ENCODE measurements at places on chromosomes 3 and 15.

GRCh38 chr3:130850044-130850797 lies 43.7 kb upstream of the ATP2C1 start:
- DNase-seq, result peak; percentile 52

DNA sequence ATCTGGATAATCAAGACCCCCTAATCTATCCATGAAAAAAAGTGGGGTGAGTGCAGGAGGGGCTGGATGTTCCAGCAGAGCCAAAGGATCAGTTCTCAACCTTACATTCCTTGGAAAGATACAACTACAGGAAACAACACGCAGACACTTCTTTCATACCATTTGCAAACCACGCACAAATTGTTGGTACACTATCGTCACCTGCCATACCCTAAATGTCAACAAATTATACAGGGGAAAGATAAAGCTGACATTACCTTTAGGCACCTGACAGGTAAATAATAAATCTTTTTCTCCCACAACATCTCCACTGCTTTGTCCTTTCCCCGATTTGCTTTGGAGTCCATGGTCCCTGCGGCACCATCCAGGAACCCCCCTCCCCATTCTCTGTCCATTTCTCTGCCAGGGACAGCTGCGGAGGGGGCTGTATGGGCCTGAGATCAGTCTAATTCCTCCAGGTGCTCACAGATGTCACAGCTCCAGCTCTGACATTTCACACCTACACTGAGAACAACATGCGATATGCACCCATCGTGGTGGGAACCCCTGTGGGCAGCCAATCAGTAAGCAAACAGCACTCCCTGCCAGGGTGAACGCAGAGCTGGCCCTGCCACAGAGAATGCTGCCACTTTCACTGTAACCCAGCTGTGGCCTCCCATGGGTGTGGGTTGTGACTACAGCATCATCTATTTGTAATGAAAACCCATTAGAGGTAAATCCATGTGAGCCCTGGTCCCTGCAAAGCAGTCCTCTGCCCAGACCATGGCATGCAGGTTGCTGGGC lies 37.7 kb upstream of the BCL2L10 start:
- DNase-seq, result no peak

- peak; percentile 88 for DNase-seq
Measured at GRCh38 chr15:92899948-92900730, at the start of gene CHD2. Gene CHD2, plus strand, starts transcription at chr15:92900324. Its CDS starts 914 bp downstream, at chr15:92901238.

DNA sequence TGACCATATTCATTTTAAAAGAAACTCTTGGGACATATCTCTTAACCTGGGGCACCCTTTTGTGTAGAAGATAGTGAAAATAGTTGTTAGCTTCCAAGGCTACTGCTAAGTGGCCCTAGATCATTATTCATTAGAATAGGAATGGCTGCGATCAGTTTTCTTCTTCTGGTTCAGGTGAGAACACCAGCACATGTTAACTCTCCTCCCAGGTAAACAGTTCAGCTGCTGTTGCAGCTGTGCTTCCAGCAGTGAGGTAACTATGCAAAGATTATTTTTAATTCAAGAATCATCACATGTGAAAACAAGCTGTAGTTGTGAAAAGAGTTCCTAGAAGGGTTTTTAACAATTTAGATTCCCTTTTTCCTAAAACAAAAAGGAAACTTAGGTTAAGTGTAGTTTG lies 43.3 kb downstream of the ZPLD1 start:
- no peak for DNase-seq

GRCh38 chr15:38705436-38706219 lies 141.0 kb upstream of the RASGRP1 start:
- no peak for DNase-seq

DNA sequence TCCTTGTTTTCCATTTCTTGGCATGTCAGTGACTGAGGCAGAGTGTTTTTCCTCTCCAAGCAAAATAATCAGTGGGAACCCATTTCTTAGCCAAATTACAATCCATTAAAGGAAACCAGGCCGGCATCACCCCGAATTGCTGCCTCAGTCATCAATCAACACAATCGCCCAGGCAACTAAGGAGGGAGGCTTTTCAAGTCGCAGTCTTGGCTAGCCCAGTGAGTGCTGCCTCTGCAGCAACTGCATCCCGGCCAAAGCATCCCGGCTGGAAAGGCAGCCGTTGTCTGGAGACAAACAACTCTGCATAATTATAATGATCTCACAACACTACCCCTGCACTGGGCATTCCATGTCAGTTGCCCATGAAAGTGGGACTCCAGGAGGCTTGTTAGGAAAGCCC lies 213.5 kb upstream of the PRICKLE2 start:
- no peak for DNase-seq

DNA sequence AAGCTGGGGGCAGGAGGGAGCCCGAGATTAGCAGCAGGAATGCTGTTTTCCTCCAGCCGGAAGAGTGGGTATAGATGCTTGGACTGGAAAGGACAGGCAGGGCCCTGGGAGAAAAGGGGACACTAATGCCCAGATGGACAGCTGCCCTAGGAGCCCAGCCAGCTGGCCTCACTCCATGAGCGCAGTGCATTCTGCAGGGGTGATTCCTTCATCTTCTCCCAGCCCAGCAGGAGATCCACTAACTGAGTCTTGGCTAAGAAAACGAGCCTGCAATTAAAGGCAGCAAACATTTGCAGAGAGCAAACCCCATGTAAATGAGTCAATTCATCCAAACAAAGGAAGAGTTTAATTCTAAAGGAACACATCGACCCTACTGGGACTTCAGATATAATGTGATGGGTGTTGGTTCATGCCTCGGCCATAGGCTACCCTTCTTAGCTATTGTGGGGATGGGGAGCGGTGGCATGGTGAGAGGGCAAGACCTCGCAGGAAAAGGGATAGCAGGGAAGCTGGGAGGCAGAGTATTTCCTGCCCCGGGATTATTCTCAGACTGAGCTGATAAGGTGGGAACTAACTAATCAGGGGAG lies 13.3 kb upstream of the MINAR1 start:
- no peak for DNase-seq

DNA sequence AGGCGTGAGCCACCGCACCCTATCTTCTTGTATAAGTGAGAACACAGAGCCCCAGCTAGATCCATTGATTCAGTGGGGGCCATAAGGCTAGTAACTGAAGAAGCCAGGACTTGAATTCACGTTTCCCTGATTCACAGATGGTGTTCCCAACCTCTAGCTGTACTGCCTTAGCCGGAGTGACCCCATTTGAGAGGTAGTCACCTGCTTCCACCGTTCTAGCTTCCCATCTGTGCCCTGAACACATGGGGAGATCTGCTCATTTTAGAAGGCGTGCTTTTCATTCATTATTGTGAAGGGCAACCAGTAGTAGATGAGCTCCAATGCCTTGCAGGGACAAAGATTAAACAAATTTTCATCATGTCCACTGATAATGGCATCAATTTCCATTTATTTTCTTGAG lies 365.7 kb upstream of the TPM1 start:
- DNase-seq, result no peak

DNA sequence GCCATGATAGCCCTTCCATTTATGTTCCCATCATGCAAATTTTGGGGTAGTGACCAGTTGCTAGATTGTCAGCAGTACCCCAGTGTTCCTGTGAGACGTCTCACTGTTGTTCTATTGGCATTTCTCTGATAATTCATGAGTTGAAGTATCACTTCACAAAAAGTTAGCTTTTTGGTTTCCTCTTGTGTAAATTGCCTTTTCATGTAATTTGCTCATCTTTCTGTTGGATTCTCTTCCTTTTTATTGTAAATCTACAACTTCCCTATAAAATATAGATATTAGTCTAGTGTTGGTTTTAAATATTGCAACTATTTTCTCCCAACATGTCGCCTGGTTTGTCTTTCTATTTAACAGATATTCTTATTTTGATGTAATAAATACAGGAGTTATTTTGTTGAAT lies 7.5 kb upstream of the A4GNT start:
- DNase-seq, result no peak

DNA sequence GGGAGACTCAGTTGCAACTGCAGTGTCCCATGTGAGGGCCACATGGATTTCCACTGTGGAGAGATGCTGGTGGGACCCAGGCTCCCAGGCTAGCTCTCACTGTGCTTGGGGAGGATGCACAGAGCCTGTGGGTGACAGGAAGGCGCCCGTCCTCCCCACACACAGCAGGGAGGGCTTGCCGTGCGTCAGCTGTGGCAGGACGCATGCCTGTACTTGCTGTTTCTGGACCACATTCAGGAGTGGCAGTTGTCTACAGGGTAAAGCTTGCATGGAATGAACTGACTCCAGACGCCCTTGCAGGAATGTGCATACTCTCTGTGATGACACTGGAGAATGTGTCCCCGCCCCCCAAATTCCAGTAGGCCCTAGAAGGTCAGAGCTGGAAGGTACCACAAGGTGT lies 63.8 kb upstream of the SNRPA1 start:
- peak; percentile 8 for DNase-seq

DNA sequence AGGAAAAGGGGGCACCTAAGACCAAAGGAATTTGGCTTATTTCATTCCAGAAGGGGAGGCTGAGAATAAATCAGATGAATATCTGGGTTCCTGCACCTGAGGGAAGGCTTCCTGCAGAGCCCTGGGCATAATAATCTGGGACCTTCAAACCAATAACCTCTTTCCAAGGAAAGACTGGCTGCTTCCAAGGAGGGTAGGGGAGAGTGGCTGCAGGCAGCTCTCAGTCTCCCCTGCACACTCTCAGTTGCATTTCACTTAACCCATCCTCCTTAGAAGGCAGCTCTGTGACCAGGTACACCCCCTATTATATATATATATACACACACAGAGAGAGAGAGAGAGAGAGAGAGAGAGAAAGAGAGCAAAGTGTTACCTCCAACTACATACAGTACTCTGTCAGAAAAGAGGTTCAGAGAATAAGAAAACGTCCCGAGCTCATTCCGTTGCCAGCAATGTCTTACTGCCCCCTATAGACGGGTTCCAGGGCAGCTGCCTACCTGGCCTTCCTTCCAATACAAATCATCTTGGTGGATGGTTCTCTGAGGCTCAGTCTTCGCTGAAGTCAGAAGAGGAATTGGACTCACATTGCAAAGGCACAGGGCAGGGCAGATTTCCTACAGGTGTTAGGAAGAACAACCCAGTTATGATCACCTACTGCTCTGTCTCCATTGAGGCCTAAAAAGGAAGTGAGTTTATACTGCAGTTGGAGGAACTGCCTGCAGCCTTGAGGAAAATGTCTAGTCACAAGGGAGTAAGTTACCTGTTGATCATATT lies 26.1 kb downstream of the CAPN3 start:
- DNase-seq, result peak; percentile 57

- no peak for DNase-seq
Measured at GRCh38 chr15:69593488-69593887, 140.9 kb downstream of the RPLP1 start.

DNA sequence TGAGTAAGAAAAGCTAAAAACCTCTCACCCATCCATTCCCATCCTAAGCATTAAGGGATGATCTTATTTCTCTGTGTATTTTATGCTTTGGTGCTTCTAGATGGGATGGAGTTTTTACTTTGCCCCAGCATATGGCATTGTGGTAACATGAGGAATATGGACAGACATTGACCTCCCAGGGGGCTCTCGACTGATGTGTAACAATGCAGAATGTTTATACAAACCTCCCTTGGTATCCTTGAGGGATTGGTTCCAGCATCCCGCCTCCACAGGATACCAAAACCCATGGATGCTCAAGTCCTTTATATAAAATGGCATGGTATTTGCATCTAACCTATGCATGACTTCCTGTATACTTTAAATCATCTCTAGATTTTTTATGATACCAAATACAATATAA lies 21.6 kb downstream of the PDIA5 start:
- no peak for DNase-seq

DNA sequence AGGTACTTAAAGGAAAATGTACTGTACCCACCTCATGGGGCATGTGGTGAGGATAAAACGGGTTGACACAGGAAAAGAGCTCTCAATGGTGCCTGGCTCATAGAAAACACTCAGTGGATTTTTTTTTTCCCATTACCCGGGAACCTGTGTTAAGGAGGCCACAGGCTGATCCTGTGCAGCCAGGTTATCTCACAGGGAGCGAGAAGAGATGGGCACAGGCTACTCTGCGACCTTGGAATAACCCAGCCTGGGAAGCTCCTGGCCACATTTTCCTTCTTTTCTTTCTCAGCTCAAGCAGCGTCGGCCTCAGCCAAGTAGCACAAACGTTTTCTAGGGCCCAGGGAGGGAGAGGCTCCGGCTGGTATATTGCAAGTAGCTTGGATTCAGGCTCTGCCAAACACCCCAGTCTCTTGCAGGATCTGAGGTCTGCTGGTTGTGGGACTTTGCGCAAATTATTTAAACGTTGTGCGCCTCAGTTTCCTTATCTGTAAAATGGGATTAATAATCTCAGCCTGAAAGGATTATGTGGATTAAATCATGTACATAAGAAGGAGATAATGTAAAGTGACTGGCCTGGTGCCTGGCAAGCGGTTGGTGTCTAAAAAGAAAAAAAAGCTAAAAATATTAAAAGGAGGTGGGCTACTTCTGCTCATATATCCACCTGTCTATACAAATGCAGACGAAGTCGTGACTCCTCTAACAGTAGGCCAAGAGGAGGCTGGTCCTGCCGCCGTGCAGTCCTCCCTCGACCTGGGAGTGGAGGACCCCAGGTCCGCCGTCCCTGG lies 2.2 kb downstream of the FURIN start:
- DNase-seq, result peak; percentile 13

- DNase-seq, result peak; percentile 85
Measured at GRCh38 chr3:40079203-40079846, 230.2 kb upstream of the EIF1B start.

- no peak for DNase-seq
Measured at GRCh38 chr3:29822071-29822470, 541.2 kb downstream of the RBMS3 start.

DNA sequence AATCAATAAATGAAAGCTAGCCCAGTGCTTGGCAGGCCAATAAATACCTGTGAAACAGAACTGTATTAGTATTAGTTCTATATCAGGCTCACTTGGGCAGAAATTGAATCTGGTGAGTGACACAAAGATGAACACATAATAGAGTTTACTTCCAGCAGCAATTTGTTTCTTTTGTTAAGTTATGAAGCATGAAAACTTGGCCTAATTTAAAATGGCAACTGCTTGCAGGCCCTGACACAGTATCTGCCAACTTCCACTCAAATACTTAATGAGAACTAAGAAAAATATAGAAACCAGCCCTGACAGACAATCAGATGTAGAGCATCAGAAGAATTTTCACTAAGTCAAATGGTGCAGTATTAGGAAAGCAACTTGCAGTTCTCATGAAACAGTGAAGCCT lies 37.6 kb upstream of the LRIG1 start:
- no peak for DNase-seq

DNA sequence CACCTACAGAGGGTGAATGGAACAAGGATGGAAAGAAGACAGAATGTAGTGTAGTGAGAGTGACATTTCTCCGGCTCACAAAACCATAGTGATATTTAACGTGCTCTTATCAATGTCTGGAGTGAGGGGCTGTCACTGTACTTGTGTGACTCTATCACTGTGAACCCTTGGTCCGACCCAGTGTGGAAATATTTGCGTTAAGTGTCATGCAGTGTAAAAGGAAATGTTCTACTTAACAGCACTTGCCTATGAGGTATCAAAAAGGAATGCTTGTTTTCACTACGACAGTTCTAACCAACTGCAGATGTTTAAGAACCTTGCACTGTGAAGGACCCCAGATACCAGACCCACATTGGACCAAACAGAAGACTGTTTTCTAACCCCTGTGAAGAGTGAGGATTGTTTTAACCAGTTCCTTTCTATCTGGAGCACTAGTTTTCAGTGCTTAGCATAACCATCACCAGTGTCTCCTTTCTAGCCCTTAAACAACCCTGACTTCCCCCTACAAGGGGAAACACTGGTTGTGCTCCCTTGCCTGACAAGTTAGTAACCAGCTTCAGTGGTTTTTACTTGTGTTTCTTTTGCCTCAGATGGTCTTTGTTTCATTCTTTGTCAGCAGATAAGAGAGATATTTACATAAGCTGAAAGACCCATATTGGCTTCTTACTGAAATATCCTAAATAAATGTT lies 144.7 kb upstream of the ABHD17C start:
- peak; percentile 92 for DNase-seq

GRCh38 chr3:133246773-133247172 lies 153.1 kb upstream of the BFSP2 start:
- no peak for DNase-seq

All from adipocyte (in vitro differentiated cells).